GM12892 (cell line): ENCODE measurements at places on chromosomes 13 and 19.
A peak's percentile ranks its signal among the peaks of the same experiment; 100 is the strongest.

DNA sequence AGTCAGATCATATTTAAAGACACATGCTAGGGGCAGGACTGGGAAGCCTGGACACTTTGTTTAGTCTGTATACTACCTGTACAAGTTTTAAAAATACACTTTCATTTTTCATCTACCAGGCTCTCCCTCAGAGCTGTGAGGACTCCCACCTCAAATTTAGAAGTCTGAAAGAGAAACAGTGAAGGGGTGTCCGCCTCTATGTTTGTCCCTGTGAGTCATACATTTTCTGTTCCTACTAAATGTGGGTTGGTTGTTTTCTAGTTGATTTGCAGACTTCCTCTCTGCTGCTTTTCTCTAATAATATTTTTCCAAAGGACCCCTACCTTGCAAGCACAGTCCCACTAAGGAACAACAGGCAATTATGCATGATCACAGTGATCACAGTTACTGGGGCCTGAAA is 110.5 kb downstream of the ENOX1 start:
- DNase-seq: peak; percentile 3

GRCh38 chr19:19405971-19406877 is 749 bp downstream of the GATAD2A start:
- DNase-seq: no peak

GRCh38 chr13:101846701-101847100 is 394.2 kb downstream of the ITGBL1 start:
- DNase-seq: no peak

DNA sequence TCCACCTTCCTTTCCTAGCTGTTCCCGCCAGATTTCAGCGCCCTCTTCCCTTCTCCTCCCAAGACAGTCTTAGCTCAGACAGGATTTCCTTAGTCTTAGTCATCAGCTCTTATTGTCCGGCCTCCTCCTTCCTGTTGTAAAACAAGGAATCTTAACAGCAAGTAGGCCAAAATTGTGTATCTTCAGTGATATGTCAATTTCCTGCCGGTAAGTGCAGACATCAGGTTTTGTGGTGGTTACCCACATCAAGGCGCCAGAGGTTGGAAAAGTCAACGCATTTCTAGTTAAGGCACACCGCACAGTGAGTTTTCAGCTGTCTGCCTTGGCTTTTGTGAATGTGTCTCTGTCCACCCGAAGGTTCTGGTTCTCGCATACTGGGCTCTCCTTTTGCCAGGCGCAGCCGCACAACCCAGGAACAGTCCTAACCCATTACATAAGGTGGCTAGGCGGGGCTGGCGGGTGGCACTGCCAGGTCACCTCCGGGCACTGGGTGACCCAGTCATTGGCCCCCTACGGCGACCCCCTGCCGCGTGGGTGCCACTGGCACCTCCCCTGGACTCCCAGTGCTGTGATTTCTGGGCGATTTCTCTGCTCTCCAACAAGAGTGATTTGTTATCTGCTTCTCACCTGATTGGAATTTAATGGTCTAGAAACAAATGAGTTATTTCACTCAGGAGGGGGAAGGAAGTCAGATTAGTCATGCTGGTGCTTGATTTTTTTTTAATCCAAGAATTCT is 12.9 kb downstream of the COL4A2 start:
- no peak for DNase-seq

DNA sequence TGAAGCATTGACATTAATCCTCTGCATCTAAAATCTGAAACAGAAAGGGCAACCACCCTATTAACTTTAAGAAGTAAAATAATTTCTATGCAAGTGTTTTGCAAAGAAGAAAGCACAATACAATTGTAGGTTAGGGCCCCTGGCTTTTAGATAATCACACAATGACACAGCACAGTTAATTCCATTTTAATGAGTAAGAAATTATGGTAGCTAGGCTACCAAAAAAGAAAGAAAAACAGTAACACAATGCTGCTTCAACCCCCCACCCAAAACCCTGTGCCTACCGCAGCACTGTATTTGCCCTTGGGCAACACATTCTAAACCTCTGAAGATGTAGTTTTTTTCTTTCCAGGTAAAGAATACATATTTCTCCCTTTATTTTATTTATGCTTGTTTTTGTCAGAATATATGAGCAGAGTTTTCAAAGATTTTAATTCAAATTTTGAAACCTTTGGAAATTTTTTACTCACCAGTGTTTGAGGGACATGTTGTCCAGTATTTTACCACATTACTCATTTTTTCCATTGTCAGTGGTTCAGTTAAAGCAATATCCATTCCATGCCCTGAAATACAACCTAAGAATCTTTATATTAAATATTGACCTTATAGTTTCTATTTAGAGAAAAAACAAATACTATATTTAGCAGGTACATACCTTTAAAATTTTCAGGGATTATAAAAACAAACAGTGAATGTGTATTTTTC is 21.1 kb downstream of the SOHLH2 start:
- DNase-seq: no peak

GRCh38 chr13:71115301-71115700 is 751.7 kb downstream of the DACH1 start:
- DNase-seq: no peak

GRCh38 chr13:79128158-79128557 is 277.9 kb downstream of the RBM26 start:
- no peak for DNase-seq

DNA sequence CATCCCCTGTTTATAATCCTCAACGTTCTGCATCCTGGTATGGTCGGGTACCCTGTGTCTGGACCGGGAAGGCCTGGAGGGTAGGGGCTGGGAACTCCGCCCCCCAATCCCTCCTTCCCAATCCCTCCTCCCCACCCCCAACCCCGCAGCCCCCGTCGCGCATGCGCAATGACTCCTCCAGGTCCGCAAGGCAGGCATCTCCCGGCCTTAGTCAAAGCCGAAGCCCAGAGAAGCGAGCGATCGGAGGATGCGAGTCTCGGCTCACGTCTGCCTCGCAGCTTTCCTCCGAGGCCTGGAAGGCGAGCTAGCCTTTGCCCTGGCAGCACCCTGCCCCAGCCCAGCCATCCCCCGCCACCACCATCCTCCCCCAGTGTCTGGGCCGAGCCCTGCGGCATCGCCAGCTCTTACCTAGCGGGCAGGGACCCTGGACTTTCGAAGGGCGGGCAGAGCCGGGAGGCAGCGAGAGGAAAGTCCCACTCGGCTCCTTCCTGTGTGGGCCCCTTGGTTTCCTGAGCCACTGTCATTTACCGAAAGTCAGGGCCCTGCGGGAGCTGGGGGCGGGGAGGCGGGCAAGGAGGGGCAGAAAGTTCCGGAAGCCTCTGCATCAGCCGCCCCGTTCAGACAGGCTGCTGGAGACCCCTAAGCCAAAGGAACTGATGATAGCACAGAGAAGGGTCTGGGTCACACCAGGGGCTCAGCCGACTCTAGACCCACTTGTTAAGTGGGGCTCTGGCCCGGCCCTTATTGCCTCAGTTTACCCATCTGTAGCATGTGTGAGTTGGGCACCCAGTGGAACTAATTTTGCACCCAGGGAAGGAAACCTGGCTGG is at the start of gene JAK3:
JAK3 (minus strand) TSS at position 445 of the 829 bp plus-strand sequence. CDS start 3,565 bp downstream, outside the sequence.
- DNase-seq: peak; percentile 87
